ENCODE measurements at places on chromosomes 6 and 20.

GRCh38 chr6:105993341-105994117, 92.6 kb upstream of the PRDM1 start:
- no peak for DNase-seq

- no peak for DNase-seq
These were observed 2.3 kb upstream of the LYRM2 start for GRCh38 chr6:89640804-89641203.

GRCh38 chr6:7071405-7071804, 36.4 kb upstream of the RREB1 start:
- no peak for DNase-seq

DNA sequence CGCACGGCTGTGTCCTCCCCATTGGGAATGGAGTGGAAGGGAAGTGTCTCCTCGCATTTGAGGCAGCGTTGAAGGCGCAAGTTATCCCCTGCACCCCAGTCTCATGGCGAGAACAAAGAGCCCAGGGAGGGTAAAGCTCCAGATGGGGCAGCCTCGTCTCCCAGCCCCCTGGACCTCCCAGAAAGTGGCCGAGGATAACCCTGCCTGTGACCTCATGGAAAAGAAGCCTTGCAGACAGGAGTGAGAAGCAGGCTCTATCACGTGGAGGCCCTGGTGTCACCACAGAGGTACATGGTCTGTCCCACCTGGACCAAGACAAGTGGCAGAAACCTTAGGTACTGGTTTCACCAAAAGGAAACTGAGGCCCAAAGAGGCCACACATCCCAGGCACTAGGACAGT, 134.8 kb upstream of the RPS6KA2 start:
- DNase-seq, result no peak

- no peak for DNase-seq
These were observed 7.3 kb upstream of the ARHGAP18 start for GRCh38 chr6:129717277-129717676.

DNA sequence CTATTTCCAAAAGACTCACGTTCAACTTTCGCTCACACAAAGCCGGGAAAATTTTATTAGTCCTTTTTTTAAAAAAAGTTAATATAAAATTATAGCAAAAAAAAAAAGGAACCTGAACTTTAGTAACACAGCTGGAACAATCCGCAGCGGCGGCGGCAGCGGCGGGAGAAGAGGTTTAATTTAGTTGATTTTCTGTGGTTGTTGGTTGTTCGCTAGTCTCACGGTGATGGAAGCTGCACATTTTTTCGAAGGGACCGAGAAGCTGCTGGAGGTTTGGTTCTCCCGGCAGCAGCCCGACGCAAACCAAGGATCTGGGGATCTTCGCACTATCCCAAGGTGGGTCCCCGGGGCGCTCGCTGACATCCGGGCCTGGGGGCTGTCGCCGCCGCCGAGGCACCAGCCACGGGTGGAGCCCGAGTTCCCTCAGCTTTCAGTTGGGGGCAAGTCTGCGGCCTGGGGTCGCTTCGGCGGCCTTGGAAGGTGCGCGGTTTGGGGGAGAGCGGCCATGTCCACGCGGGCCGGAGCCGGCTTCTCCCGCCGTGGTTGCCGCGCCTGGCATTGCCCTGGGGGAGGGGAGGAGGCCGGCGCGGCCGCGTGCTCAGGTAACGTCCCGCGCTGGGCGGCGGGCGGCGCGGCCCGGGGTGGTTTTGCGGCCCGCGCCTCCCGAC, 429 bp downstream of the AMD1 start:
- peak; percentile 36 for DNase-seq

DNA sequence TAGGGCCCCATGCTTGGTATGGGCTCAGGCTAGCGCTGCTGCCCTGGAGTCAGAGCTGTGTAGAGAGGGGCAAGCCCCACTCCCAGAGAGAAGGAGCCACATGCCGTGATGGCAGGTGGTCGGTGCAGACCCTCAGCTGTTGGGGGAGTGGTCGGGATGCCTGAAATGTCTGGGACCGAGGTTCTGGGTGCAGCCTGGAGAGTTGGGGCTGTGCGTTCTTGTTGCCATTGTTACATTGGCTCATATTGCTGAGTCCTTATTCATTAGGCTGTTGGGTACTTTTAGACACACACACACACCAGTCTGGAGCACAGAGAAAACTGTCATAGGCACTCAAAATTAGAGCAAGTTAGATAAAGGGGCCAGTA, 83.9 kb downstream of the UNC5CL start:
- no peak for DNase-seq

GRCh38 chr20:47417245-47418068, 61.0 kb upstream of the ZMYND8 start:
- DNase-seq, result no peak

GRCh38 chr6:146345598-146345997, 198.0 kb upstream of the RAB32 start:
- DNase-seq, result no peak

DNA sequence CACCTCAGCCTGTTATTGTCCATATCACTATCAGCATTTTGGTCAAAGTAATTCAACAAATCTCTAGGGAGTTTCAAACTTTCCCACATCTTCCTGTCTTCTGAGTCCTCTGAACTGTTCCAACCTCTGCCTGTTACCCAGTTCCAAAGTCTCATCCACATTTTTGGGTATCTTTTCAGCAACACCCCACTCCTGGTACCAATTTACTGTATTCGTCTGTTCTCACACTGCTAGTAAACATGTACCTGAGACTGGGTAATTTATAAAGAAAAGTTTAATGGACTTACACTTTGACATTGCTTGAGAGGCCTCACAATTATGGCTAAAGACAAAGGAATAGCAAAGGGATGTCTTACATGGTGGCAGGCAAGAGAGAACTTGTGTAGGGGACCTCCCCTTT, 224.2 kb downstream of the ADGRB3 start:
- DNase-seq, result no peak

- DNase-seq, result no peak
These were observed 626.1 kb upstream of the ID4 start for GRCh38 chr6:19210849-19211590.

- DNase-seq, result no peak
These were observed 1.0 kb downstream of the TOMM34 start for GRCh38 chr20:44959082-44959637.

- no peak for DNase-seq
These were observed 1.2 kb upstream of the SRPK1 start for GRCh38 chr6:35922139-35922554.

DNA sequence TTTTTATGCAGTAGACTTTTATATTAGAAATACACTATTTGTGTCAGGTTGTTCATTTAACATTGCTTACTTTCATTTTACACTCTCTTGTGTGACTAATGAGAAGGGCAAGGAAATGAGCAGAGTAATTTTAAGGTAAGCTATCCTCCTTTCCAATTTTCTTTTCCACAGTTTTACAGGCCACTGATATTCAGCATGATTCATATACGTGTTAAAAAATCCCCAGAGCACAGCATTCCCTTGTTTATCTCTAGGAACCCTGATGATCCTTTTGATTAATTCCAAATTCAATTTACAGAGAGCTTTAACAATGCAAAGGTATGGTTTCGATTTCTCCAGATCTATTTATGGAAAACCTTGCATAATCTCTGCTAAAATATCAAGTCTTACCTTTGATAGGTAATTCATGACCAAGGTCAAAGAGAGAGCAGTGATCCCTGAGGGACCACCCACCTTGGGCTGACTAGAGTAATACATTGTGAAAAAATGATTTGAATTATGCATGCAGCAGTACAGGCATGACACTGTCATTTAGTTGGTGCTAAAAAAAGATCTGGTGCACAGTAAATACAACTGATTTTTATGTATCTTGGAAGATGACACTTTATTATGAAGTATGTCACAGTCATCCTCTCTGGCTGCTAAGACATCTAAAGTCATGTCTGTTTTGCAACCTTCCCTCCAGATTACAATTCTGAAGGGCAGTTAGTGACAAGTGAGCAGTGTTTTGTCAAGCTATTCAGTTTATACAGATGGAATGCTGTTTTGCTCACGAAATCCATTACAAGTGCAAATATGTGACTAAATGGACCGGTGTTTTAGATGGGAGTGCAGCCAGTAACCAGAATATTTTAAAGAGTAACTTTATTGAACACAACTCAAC, 736.6 kb downstream of the EPHA7 start:
- DNase-seq, result no peak

DNA sequence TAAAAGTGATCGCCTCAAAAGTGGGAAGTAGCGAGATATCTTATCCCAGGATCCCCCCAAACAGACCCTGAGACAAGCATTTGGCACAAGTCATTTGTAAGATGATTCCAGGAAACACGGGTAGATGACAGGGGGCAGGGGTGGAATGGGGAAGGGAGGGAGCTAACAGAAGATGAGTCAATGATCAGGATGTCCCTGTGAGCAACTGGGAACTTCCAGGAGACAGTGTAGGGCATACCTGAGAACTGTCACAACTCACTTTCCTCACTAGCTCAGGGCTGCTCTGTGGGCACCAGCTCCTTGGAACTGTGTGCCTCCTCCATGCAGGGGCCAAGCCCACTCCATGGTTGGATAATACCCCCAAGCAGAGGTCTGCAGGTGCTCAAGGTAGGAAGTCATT, 38.5 kb upstream of the VSX1 start:
- no peak for DNase-seq

GRCh38 chr6:8131265-8131897, 29.0 kb upstream of the EEF1E1 start:
- DNase-seq, result peak; percentile 24

DNA sequence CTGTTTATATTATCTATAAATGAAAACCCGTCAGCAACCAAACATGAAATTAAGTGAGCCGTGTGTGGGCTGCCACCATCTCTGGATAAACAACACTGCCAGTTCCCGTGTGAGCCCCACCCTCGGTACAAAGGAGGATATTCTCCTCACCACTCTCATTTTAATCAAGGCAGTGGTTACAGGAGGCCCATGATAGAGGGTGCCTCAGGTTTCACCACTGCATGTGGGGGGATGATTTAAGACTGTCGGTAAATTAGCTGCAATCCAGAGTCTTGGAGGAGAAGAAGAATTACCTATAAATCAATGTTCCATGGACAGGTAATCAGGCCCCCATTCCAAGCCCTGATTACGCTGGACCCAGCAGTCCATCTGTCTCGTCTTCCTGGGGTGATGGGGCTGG, 361.6 kb upstream of the SULF2 start:
- no peak for DNase-seq

DNA sequence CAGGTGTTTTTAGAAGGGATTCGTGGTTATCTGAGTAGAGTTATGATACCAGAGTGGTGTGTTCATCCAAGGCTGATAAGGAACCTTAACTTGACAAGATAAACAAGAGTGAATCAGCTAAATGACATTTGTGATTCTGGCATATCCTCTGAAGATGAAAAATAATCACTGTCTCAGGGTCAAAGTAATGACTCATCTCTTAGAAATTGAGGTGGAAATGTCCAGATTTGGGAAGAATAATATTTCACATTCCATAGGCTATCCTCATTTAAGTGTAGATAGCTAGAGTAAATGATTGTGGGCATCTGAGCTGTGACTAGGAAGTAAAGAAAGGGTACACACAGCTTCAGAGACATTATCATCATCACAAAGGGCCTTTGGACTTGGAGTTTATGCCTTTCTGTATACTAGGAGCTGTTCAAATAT, 255.7 kb downstream of the GJA1 start:
- DNase-seq, result no peak

- no peak for DNase-seq
These were observed 24.6 kb downstream of the RIPOR2 start for GRCh38 chr6:24910961-24911725.

GRCh38 chr20:16747291-16747811, 807 bp upstream of the OTOR start:
- no peak for DNase-seq

DNA sequence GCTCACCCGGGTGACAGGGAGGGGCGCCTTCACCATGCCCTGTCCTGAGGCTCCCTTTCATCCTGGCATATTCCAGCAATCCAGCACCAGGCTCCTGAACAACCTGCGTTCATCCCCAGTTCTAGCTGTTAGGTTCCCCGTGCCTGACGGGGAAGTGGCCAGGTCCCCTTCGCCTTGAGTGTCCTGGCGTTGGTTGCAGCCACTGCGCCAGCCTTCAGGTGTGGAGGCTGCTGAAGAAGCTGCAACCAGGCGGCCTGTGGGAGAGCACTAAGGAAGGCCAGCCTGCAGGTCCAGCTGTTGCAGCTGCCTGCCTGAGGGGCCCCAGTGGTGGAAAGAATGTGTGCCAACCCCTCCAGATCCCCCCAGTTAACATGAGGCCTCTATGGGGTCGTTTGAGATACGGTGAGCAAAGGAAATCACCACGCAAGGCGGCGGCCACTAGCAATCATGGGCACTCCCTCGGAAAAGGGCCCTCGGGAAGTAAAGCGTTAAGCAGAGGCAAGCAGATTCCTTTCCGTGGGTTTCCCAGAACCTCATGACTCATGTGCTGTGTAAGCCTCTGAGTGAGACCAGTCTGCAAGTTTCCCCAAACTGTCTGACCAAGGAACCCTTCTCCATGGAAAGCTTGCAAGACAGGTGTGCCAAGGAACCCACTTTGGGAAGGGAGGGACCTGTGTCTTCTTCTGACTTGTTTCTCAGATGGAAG, 320.8 kb downstream of the TAF4 start:
- no peak for DNase-seq

DNA sequence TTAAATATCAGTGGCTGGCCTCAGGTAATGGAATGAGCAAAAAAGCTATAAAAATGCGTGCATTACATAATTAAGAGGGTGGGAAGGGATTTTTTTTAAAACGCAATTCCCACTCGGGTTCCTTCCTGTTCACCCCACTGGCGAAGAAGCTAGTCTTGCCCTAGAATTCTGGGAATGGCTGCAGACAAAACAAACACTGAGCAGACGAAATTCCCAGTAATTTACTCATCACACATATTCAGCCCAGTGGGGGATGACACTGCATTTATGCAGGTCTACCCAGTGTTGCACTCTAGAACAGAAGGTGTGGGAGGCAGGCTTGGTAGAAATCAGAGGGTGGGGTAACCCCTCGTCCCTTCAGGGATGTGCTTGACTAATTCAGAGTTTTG, 2695.0 kb upstream of the DEFB115 start:
- DNase-seq, result no peak

GRCh38 chr6:3484192-3484591, 27.3 kb upstream of the SLC22A23 start:
- no peak for DNase-seq

- no peak for DNase-seq
These were observed 494.7 kb upstream of the MAP3K7 start for GRCh38 chr6:91081452-91082067.

DNA sequence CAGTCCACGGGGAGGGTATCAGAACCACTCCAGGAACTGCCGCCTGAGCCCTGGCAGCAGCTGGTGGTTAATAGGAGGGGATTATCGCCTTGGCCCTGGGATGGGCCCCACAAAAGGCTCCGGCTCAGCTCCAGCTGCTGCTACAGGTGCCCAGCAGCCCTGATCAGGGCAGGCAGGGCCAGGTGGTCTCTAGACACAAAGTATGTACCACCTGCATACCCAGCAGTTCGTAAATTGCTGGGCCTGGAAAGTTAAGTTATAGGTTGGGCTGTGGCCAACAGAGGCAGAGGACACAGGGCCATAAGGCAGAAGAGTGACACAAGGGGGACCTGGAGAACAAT, 35.1 kb downstream of the RRBP1 start:
- no peak for DNase-seq

- no peak for DNase-seq
These were observed 149.6 kb downstream of the ZFP64 start for GRCh38 chr20:52041966-52042365.

Measured in activated T-cell treated with anti-CD3 and anti-CD28 coated beads for 4 hours (primary cell).